Stimulated activated CD8-positive, alpha-beta memory T cell treated with anti-CD3 and anti-CD28 coated beads, Interleukin-15, amount 100 ng/mL, for 24 hours (primary cell): ENCODE measurements at places on chromosomes 11 and 22.

GRCh38 chr11:45885274-45885920 lies at the start of gene MAPK8IP1:
Gene MAPK8IP1, plus strand, starts transcription at chr11:45885651. Its CDS starts 170 bp downstream, at chr11:45885821.
- DNase-seq, result peak; percentile 39

DNA sequence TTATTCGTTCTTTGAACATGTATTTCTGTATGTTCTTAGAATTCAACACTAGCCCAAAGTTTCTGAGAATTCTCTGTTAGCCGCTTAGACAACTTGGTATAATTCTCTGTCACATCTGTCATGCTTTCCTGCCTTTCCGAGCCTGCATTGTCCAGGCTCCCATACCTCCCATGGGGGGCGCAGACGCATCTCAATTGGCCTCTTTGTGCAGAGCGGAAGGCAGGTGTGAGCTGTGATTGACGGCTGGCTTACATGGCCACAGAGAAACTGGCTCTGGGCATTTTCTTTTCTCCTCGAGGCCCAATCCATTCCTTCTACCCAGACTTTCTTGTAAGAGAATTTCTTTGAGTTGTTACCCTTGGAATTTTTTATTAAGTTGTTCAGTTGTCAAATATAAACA lies 132.7 kb upstream of the SESN3 start:
- DNase-seq, result no peak

GRCh38 chr11:118136801-118137200 lies 15.8 kb downstream of the SCN4B start:
- DNase-seq, result no peak

DNA sequence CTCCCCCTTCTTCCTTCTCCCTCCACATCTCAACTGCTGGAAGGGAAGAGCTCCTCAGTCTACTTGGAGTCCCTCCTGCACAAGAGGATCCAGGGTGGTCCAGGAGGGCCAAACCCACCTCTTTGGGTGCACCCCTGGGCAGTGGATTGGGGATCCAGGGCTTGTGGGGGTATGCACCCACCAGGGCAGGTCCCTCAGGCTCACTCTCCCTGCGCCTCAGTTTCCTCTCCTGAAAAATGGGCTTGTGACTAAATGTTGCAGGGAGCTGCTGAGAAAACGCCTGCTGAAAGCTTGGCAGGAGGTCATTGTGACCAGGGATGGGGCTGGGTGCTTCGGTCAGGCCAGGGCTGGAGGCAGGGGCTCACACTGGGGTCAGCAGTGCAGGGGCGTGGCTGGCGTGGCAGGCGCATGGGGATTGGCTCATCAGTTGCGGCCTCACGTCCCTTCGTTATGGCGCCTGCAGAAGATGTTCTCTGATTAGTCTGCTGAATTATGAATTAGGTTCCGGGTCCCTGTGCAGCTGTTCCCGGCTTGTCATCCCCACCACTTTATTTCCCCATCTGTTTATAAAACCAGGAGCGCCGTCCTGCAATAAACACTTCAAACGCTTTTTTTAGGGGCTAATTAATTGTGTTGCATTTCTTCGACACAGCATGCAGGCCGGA lies 25.7 kb upstream of the CCDC188 start:
- no peak for DNase-seq

DNA sequence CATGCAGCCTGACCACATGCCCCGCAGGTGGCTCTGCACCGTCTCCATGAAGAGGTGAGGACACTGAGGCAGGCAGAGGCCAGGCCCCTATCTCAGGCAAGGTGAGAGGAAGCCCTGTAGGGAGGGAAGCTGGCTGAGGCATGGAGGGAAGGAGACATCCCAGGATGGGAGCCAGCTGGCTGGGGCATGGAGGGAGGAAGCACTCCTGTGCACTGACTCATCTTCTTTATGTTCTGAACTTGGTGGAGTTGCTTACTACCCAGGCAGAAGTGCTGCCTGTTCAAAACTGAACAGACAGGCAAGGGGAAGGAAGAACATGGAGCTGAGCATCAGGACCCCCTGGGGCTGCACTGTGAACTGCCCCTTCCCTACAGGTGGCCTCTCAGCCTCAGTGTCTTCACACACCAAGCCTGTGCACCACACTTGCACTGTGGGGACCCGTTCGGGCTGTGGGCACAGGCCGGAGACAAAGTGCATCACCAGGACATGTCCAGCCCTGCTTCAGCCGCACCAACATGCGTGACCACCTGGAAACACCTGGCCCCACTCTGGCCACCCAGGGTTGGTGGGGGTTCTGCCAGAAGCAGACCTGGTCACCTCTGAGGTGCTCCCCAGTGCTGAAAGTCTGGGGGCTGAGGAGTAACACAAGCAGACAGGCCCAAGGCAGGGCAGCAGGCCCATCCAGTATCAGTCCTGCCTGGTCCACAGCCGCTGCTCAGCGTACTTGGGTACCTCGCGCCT lies 55.5 kb downstream of the DGCR2 start:
- DNase-seq, result no peak
